Astrocyte (in vitro differentiated cells and primary cell): ENCODE measurements at places on chromosomes 3 and 15.

- H3K4me1 ChIP-seq, result no peaks in the 10 kb centered on the region
- no peak overlapping the region for H3K4me3 ChIP-seq
- no peaks in the 10 kb centered on the region for H3K36me3 ChIP-seq
- DNase-seq, result no peak
- no peaks in the 10 kb centered on the region for H3K27me3 ChIP-seq
These were observed 1161.4 kb downstream of the IGSF11 start for GRCh38 chr3:117873249-117873600.

DNA sequence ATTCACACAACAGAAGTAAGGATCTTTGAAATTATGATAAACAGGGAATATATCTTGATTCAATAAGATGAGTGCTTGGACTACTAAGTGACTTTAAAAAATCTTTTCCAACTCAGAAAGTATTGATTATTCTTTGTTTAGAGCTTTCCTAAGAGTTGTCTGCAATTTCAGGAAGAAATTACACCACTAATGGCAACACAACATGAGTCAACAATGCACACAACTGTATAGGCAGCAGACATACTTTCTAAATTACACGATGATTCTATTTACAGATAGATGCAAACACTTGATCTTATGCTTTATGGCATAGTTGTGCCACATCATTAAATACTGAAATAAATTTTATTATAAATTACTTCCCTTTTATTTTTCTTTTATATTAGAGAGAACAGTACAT, 4.4 kb downstream of the NAA50 start:
- H3K36me3 ChIP-seq, result no peaks in the 10 kb centered on the region
- peaks cover 11% of the 10 kb centered on the region for H3K4me1 ChIP-seq
- no peak overlapping the region for H3K4me3 ChIP-seq
- no peak overlapping the region for H3K27ac ChIP-seq
- no peaks in the 10 kb centered on the region for H3K27me3 ChIP-seq
- DNase-seq, result no peak

- DNase-seq, result no peak
- no peaks in the 10 kb centered on the region for H3K27me3 ChIP-seq
- H3K27ac ChIP-seq, result no peak overlapping the region
- no peaks in the 10 kb centered on the region for H3K4me1 ChIP-seq
These were observed 15.2 kb upstream of the EXOG start for GRCh38 chr3:38480930-38481329.

- H3K36me3 ChIP-seq, result no peaks in the 10 kb centered on the region
- no peaks in the 10 kb centered on the region for H3K27me3 ChIP-seq
- no peaks in the 10 kb centered on the region for H3K4me1 ChIP-seq
- no peak overlapping the region for H3K27ac ChIP-seq
- no peak overlapping the region for H3K4me3 ChIP-seq
These were observed 223.0 kb upstream of the MCTP2 start for GRCh38 chr15:94008104-94009074.

GRCh38 chr15:98062869-98063268, 102.4 kb downstream of the ARRDC4 start:
- DNase-seq, result no peak
- no peaks in the 10 kb centered on the region for H3K4me1 ChIP-seq
- H3K4me3 ChIP-seq, result no peak overlapping the region
- no peaks in the 10 kb centered on the region for H3K27me3 ChIP-seq

- H3K27me3 ChIP-seq, result no peaks in the 10 kb centered on the region
- no peak for DNase-seq
- H3K4me3 ChIP-seq, result no peak overlapping the region
- H3K4me1 ChIP-seq, result no peaks in the 10 kb centered on the region
- H3K27ac ChIP-seq, result no peak overlapping the region
These were observed 147.4 kb upstream of the BCHE start for GRCh38 chr3:165984589-165984988.
